ENCODE measurements at places on chromosomes 12 and 14. TPM values are rescaled to one million over a fixed set of nuclear protein-coding genes. Genes with fewer than 3 reads are reported as not detected.

Gene FAM186B
- not detected for total RNA-seq

DNA sequence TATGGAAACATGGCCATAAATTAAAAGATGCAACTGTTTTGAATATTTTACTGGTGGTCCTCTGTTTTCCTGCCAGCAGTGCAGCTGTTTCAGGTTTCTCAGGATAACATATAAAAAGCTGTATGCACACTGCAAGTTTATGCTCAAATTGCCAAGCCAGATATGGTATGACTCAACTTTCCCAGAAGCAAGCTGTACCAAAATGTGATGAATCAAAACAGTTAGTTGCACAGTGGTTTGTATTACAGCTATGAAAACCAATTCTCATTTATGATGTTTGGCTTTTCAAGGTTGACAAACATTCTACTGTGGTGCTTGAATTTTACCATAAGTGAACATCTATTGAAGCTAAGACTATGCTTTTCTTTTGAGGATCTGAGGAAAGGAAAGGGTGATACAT lies 15.5 kb downstream of the TRMT5 start:
- DNase-seq, result no peak

DNA sequence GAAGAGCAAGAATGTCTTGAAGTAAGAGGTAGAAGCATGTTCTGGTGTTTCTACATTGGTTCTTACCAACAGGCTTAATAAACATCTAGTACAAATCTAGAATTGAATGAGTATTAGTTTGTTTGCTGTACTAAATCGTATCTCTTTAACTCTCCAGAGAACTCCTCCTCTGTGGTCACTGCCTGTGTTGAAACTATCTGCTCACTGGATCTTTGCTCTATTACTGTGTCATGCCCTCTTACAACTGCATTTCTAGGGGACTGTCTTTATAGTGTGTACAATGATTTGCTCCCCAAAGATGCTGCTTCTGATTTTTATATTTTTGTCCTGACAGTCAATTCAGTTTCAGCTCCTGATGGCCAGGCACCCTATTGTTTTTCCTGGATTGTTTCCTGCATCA lies 50.1 kb upstream of the E2F7 start:
- no peak for DNase-seq

Gene TOGARAM1
- total RNA-seq, result 7.9 TPM

GRCh38 chr12:41661141-41661765 lies 473.1 kb downstream of the PDZRN4 start:
- DNase-seq, result no peak

GRCh38 chr14:34980337-34980900 lies 2.4 kb upstream of the SRP54 start:
- DNase-seq, result no peak

DNA sequence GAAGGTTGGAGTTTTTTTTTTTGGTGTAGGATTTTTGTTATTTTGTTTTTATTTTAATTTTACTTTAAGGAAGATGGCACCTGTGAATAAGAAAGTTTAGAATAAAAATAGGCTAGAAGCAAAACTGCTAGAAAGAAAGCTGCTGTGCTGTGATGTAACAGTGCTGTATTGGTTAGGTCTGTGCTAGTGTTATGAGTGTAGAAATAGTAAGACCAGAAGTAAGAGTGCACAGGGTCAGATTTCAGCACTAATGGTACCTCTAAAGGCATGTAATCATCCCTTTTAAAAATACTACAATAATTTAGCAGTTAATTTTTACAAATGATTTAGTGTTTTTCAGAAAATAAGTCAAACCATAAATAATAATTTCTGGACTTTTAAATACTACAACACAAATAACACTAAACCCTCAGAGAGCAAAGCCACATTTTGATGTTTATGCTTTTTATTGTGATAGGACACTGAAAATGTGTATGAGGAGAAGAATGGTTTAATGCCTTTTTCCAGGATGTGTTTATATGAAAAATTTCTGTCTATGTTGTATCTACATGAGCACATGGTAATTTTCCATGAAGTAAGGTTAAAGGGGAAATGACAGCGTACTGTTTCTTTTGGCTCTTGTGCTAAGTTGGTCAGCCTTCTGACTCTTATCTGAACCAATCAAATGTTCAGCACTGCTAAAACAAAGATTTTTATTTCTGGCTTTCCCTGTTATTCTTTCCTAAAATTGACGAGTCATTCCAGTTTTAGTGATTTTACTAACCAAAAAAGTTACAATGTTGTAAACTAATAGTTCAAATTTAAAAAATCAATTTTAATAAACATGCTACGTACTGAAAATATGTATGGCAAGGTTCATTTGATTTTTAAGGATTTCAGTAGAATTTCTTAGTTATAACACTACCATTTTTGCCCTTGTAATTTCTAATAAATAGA lies 96.1 kb downstream of the PPHLN1 start:
- DNase-seq, result no peak

DNA sequence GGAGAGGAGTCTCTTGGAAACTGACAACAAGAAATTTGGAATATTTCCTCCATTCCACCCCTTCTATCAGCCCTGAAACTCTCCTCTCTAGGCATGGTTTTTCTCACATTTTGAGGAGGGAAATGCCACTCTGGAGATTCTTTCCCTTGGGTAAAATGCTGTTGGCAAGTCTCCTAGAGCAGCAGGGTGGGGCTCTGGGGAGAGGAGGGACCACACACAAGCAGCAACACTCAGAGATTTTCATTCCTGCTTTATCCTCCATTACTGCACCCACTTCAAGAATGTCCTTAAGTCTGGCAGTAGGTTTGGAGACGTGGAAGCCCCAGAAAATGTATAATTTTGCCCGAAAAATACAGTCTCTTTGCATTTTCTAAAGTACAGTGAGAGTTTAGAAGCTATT lies 130.8 kb upstream of the FLRT2 start:
- no peak for DNase-seq

DNA sequence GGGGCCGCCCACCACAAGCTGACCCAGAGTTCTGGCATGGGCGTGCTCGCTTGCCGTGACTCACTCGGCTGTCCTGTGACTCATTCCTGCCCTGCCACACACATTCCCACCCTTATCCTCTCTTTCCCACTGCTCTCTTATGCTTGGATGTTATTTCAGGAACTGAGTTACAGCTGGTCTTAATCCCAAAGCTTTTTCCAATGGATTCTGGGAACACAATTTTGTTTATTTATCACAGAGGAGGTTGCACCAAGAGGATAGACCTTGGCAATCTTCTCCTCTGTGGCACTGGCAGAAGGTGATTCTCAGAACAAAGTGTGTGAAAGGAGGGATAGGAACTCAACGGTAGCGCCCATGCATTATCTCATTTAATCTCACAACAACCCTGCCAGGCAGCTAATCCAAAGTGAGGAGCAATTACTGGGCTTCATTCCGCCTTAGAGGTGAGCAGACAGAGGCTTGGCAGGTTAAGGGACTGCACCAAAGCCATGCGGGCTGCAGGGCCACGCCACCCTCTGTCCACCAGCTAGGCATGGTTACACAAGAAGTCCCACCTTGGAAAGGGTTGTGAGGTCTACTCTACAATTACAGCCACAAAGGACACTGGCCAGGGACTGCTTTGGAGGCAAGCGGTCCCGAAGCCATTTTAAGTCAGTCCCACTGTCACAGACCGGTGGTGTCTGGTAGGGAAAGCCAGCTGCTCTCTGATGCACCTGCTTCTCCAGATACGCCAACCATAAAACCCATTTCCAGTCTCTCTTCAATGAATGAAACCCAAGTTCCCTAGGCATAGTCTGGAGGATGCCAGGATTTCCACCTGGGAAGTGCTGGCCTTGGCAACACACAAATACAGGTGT lies 32.9 kb downstream of the SYNE3 start:
- no peak for DNase-seq

Data from activated CD8-positive, alpha-beta T cell treated with anti-CD3 and anti-CD28 coated beads for 36 hours (primary cell).